NCI-H1092 treated with DMSO at 0.1 percent for 48 hours (cell line): ENCODE measurements at places on chromosomes 11 and 22.

- no peak for DNase-seq
Measured at GRCh38 chr11:73372375-73372993, 3.7 kb upstream of the RELT start.

- no peak for DNase-seq
Measured at GRCh38 chr11:15711311-15711710, 596.6 kb downstream of the INSC start.

DNA sequence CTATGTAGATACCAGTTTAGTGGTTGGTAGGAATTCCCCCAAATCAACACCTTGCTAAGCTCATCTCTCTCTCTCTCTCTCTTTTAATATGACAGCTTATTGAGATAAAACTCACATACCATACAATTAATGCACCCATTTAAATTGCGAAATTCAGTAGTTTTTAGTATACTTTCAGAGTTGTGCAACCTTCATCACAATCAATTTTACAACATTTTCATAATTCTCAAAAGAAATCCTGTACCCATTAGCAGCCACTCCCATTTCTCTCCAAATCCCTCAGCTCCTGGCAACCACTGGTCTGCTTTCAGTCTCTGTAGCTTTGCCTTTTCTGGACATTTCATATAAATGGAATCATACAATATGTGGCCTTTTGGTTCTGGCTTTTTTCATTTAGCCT is 13.3 kb downstream of the NNMT start:
- DNase-seq = no peak

DNA sequence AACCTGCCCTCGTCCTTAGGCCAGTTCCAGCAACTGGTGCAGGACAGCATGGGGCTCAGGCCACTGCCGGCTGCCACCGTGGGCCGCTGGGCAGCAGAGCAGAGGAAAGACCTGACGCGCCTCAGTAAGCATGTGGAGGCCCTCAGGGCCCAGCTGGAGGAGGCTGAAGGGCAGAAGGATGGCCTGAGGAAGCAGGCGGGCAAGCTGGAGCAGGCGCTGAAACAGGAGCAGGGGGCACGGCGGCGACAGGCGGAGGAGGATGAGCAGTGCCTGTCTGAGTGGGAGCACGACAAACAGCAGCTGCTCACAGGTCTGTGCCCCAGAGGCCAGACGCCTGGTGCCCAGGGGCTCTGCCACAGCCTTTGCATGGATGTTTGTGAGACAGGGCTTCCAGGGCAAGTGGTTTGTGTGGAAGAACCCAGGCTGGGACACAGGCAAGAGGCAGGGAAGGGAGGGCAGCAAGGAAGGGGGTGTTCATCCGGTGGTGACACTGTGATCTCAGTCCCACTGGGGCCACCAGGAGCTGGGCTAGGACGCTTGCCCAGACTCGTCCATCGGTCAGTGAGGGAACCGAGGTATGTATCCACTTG is 13.9 kb downstream of the CCDC157 start:
- DNase-seq = no peak

DNA sequence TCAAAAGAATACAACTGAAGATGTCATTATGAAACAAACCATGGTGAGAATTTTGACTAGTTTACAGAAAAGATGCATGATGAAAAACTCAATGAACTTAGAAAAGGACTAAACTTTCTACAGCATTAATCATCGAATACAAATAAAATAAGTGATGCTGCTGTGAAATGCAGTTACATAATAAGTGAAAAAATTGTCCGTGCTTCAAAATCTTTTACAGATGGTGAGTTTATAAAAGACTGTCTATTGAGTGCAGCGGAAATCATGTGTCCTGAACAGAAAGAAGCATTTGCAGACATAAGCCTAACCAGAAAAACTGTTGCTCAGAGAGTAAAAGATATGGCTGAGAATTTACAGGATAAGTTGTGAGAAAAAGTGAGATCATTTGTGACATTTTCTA is 33.8 kb downstream of the NEAT1 start:
- DNase-seq = no peak

- peak; percentile 8 for DNase-seq
Measured at GRCh38 chr11:71176812-71177211, 75.6 kb downstream of the SHANK2 start.

DNA sequence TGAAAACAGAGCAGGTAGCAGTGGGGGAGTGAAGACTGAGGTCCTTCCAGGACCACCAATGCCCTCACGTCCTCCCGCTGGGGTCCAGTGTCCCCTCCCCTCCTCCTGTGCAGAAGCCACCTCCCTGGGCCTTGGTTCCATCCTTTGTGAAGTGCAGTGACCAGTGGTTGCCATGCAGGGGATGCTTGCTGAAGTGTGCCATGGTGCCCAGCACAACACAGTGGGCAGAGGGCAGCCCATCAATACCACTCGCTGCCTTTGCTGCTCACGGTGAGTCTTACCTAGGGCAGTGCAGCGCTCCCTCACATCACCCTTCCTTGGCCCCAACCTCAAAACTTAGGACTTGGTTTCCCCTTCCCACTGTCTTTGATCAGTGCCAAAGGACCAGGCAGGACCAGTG is 12.9 kb downstream of the MYEOV start:
- DNase-seq = no peak

GRCh38 chr11:2945031-2945756 is 16.0 kb upstream of the PHLDA2 start:
- DNase-seq = no peak

DNA sequence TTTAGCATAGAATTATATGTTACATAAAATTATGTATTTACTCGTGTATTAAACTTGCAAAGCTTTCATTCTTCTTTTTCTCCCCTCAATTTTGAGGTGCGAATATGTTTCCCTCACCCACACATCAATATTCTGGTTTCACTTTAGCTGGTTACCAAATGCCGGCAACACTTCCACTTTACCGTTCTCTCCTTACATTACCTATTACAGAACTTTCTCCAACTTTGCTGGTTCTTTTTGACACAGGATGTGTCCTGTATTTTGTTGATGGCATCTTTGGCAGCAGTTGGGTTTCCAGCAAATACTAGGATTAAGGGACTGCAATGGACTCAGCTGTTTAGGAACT is 84.9 kb downstream of the PRR5L start:
- no peak for DNase-seq

- DNase-seq = no peak
Measured at GRCh38 chr11:48125866-48126265, 90.7 kb upstream of the OR4B1 start.

- no peak for DNase-seq
Measured at GRCh38 chr11:116513894-116514293, 258.9 kb downstream of the BUD13 start.

DNA sequence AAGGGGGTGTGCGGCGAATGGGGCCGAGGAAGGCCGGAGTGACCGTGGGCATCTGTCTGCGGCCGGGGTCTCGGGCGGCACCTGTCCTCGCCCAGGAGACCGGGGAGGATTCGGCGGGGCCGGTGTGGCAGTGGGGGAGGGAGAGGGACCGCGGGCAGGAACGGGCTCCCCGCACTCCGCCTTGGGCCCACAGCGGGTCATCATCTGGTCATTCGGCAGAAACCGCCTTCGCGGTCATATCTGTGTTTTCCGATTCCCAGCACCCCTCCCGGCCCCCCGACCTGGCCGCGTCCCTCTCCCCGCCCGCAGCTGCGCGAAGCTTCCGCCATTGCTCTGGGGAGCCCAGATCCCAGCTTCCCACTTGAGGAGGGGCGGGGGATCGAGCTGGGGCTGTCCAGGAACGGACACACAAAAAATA is 824 bp upstream of the CBX6 start:
- DNase-seq = peak; percentile 59

GRCh38 chr11:73359341-73359740 is 16.9 kb upstream of the RELT start:
- no peak for DNase-seq

DNA sequence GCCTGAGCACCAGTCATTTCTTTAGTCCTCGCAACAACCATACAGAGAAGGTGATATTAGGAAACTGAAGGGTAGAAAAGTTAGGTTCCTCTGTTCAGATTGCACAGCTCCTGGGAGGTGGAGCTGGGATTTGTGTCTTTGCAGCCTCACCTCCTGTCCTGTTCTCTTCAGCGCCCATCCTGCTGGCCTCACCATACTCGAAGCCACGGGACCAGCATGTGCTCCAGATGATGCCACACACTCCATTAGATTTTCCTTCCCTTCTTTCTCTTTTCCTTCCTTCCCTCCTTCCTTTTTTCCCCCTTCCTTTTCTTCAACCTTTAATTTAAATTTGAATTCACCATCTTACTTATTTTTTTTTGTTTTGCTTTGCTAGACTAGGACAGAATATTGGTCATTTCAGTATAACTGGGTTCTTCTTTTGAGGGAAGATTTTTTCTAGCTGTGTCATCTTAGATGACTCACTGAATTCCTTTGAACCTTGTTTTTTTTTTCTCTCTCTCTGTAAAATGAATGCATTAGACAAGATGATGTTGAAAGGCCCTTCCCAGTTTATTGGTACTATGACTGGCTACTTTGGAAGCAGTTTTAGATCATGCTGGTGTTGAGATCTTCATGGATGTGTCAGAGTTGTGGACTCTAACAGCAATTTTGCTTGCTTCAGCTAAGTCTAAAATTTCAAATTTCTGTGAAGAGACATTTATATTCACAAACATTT is 662.5 kb upstream of the TENM4 start:
- DNase-seq = no peak
